ENCODE measurements at places on chromosomes 5 and 9.

GRCh38 chr9:116282597-116282996, 129.0 kb downstream of the PAPPA start:
- DNase-seq, result no peak

DNA sequence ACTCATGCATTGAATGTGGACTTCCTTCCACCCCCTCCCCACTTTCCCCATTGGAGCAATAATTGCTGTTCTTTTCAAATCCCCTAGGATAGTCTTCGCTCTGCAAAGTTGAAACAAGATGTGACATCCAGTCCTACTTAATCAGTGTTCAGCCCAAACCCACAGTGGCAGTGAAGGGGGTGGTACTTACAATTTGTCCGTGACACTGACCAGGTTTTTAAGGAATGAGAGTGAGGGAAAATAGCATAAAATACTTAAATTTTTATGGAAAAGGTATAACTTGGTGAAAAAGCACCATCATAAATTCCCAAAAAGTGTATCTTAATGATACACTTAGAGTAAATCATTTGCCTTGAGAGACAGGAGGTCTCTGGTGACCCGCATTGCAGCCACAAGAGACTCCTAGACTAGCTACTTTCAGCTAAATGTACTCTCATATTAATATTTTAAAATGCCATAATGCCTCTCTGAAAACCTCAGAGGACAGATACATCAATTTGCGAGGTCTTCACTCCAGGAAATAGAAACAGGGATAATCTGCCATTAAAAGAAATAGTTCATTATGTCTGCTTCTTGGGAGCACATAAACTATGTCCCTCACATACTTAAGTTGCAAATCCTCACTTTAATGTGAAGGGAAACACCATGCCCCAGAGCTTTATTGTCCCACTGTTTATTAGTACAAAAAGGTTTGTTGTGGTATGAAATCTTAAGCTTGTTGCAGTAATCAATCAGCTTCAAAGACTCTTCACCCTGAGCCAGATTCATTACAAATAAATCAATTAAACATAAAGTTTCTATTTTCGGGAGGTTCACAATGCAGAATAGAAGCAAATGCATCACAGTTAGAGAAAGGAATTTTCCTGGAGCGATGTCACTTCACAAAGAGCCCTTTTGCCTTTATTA, 343.6 kb upstream of the ISL1 start:
- DNase-seq, result no peak

DNA sequence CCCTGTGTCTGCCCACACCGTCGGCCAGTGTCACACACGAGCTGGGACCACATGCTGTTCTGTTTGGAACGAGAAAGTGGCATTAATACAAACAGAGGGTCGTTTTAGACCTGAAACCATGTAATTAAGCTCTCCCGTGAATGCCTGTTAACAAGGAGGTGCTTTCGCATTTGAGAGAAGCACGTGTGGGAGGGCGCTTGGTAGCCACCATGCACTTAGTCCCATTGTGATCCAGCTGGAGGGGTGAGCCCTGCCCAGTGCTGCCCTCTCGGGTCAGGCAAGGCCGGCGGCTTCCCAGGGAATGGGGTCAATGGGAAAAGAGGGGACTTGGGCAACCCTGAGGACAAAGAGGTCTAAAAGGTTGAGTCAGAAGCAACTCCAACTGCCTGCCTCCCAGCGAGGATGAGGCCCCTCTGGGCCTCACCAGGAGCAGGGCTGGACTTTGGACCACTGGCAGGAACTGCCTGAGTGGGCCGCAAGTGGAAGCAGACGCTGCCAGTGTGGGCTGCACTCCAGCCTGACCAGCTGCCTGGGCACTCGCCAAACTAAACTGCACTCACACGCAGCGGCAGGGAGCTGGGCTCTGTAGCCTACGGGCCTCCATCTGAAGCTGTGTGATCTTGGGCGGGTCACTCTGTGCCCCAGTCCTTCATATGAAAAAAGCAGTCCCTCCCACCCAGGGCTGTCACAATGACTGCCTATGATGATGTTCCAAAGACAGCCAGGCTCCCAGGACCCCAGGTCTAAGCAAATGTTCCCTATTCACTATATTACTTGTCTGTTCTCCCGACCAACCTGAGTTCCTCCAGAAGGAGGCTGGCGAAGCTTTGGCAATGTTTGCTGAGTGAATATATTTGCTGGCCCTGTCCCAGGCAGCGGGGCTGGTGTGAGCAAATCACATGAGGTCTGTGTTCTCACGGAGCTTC, 195.7 kb downstream of the CDK5RAP2 start:
- DNase-seq, result no peak

- no peak for DNase-seq
Measured at GRCh38 chr9:35923598-35923926, 14.3 kb downstream of the SPAAR start.

DNA sequence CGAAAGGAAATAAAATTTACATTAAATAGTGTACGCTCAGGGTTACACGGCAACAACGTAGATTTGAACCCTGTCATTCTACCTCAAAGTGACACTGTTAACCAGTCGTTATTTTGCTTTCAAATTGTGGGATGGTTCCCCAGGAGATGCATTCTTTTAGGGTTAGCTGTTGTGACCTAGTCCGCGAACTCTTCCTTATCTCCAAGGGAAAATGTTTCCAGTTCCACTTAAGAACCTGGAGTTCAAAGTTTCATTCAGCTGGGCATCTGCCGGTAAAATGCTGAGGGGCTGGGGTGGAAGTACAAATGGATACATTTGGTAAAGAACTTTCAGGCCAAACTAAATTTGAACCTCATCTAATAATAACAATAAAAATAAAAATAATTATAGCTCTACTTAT, 264.6 kb downstream of the NR3C1 start:
- DNase-seq, result no peak

- no peak for DNase-seq
Measured at GRCh38 chr9:83108208-83108607, 45.3 kb upstream of the RASEF start.

- no peak for DNase-seq
Measured at GRCh38 chr5:171589461-171589860, 170.0 kb downstream of the FGF18 start.

GRCh38 chr9:135343837-135344522, 135.6 kb upstream of the PPP1R26 start:
- DNase-seq, result peak; percentile 59

DNA sequence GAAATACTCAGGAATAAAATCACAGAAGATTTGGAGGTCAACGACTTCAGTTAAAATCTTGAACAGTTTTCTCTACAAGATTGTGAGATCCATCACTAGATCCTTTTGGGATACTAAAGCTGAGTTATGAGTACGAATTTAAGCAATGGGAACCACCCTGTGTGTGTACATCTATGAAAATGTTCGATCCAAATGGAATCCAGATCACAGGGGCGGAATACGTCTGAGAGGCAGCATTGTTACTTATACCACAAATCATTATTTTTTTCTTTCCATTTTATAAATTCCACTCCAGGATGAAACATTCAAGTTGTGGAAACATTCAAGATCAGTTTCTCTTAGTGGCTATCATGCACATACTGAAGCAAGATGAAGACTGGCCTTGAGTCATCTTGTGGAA, 239.3 kb upstream of the PAPPA start:
- DNase-seq, result no peak

DNA sequence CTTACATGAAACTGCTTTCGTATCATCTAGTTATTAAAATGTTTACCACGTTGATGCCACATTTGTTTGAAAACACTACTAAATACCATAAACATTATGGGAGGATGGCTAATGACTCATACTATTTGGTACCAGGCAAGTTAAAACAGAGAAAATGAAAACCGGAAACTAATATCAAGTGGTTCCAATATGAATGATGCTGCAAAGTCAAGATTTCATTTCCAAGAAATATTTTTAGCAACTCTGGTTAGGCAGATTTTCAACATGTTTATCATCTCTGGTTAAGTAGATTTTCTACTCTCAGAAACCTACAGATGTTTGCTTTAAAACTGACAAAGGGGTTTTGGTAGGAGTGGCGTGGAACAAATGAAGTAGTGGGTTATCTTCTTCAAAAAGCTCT, 4.9 kb upstream of the F2R start:
- DNase-seq, result no peak
